ENCODE measurements at places on chromosomes 6 and 20.

DNA sequence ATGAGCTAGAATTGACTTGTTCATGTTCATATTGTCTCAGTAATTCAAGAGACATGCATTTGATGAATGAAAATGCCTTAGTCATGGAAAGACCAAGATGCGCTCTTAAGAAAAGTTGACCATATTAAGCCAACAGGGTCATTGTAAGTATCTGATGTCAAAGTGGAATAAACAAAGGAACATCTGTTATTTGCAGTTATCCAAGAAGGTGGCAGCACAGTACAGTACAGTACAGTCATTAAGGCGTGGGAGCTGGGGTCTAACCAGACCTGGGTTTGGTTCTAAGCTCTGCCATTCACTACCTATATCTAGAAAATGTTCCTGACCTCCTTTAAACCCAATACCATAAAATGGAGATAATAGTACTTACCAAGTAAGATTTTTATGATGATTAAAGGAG is 178.1 kb downstream of the BACH2 start:
- no peak for DNase-seq

DNA sequence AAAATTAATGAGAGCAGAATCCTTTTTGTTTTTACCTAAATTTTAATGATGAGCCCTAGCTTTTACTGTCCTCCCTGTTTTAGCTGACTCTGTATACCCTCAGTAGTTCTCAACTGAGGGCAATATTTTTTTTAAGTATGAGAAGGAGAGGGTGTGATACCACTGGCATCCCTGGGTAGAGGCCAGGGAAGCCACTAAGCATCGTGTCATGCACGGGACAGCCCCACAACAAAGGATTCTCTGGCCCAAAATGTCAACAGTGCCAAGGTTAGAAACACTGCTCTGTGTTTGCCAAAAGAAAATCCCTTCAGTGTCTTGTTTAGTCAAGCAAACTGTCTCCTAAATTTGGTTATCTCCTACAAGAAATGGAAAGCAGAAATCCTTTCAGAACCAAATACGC is 210.4 kb downstream of the KCNQ5 start:
- no peak for DNase-seq

DNA sequence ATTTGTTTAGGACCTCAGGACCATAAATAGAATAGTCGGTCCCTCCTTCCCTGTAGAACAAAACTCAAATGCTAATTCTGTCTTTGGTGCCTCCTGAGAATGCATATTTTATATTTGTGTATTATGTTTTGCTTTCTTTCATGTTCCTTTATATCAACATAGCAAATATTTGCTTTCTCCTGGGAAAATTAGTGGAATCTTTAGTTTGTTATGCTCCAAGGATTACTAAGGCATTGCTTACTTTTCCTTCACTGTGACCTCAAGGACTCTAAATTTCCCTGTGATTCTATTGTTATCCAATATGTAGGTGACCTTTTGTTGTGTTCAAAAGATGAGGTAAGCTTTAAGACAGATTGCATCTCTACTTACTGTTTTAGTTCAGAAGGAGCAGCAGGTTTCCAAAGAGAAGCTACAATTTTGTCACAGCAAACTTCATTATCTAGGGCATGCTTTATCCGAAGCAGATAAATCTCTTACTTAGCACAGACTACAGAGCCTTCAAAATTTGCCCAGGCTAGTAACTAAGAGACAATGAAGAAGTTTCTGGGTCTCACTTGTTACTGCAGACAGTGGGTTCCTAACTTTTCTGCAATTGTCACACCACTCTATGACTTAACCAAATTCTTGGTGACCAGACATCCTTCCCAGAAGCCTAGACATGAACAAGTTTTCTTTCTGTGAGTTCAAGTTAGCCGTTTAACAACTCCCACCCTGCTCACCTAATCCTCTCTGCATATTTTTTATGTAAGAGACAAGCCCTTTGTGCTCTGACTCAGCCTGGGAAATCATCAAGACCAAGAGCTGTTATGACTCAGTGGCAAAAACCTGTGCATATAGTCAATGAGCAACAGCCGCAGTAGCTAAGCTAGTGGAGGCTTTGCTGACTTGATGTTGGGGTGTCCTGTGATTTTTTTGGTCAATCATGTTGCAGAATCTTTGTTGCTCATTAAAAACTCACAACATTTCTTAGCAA is 378.8 kb downstream of the QKI start:
- DNase-seq, result no peak

GRCh38 chr20:9375221-9375681 is 139.1 kb upstream of the LAMP5 start:
- DNase-seq, result no peak

Data from stimulated activated CD8-positive, alpha-beta memory T cell treated with anti-CD3 and anti-CD28 coated beads, Interleukin-7, amount 100 ng/mL, for 1 hour (primary cell).